NCI-H1694 treated with DMSO at 0.1 percent for 48 hours (cell line): ENCODE measurements at places on chromosomes 3 and 15.

DNA sequence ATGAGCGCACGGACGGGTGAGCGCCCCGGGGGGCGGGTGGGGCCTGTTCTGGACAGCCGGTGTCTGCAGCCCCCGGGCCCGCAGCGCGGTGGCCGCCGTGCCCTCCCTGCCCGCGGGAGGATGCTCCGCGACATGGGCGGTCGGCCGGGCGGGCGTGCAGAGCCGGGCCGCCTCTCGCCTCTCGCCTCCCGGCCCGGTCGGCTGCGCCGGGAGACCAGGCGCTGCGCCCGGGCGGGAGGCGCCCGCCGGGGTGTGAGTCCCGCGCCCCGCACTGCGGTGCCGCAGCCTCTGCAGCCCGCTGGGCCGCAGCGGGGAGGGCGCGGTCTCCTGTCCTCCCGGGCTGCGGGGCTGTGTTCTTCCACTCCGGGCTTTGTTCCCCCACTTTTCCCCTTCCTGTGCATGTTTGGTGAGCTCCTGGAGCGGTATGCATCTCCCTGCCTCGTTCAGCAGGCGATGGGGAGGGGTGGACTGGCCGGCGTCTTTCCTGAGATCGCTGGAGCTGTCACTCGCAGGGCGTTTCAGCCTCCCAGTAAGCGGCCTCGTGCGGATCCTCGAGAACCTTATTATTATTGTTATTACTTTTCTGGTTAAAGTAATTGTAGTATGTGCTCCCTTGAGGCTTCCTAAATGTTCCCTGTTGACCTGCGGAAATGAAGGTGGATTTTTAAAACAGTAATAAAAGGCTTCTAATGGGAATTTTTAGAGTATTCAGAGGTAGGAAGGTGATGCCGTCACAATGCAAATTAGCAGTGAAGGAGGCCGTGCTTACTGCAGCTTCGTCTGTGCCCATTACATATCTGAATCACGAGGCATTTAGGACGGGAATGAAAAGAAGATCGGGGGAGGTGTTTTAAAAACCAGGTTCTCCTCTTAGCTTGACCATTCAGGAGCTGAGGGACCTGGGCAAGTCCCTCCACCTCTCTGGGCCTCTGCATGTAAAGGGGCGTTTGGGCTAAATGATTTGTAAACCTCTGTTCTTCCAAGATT lies 593 bp downstream of the TMOD2 start:
- DNase-seq = no peak

DNA sequence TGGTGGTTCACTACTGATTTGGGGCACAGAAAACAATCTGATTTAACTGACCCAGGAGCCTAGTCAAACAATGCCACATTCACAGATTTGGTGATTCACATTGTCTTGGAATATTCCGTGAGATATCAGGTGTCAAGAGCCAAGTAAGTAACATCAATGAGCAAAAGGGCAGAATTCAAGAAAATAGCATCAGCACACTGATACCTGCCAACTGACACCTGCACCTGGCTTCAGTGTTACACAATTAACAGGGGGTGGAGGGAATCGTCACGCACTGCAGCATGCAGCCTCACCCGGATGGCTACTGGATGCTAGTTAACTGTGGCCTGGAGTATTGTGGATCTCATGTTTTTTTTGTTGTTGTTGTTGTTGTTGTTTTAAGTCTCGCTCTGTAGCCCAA lies 17.6 kb downstream of the CCNL1 start:
- DNase-seq = no peak

DNA sequence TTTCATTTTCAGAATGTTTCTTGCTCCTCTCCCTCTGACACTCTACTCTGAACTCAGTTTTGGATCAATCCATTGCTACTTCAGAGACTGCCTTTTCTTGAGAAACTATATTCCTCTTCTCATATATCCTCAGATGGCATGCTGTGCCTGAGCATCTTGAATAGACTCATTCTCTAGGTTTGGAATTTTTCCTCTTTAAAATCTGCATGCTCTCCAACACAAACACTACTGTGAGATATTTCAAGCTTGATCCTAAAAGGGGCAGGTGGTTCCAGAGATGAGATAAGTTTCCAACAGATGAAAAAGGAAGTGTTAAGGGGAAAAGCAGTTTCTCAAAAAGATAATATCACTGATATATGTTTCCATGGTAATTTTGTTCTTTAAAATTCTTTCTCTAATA lies 742.2 kb upstream of the EPHA6 start:
- no peak for DNase-seq

GRCh38 chr3:66904336-66904735 lies 93.8 kb upstream of the KBTBD8 start:
- DNase-seq = no peak

GRCh38 chr3:64685800-64686445 lies 1.9 kb downstream of the ADAMTS9 start:
- DNase-seq = no peak

DNA sequence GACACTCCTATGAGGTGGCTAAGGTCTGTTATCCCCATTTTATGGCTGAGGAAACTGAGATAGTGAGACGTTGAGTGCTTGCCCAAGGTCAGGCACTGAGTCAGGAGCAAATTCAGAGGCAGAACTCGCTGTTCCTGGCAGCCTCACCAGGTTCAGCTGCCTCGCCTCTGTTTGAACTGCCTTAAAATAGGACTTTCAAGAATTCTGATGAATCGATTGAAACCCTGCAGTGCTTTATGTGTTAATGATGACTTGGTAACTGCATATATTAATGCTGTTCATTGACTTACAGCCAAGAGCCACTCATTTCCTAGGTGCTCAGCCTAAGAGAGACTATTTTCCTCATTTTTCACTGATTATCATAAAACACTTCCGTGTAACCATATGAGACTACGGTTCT lies 79.5 kb upstream of the BHLHE40 start:
- DNase-seq = no peak

DNA sequence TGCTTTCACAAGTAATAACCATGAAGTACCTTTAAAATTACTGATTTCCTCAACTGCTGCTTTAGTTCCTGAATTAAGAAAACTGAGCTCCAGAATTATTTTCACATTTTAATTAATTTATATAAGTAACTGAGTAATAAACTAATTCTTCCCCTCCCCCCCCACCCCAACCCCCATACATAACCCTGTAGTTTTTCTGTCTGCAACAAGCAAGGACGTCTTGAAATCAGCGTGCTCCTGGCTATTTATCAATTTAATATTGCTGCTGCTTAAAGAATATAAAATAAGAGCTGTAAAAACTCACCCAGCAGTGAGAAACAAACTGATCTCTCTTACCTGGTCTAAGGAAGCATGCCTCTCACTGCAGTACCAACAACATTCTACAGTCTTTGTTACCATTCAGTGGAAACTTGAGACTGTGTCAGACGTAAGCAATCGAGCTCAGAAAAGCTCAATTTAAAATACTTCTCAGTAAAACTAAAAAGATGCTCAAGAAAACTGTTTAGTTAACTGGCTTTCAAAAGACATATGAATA lies 121.0 kb downstream of the TFDP2 start:
- DNase-seq = no peak

DNA sequence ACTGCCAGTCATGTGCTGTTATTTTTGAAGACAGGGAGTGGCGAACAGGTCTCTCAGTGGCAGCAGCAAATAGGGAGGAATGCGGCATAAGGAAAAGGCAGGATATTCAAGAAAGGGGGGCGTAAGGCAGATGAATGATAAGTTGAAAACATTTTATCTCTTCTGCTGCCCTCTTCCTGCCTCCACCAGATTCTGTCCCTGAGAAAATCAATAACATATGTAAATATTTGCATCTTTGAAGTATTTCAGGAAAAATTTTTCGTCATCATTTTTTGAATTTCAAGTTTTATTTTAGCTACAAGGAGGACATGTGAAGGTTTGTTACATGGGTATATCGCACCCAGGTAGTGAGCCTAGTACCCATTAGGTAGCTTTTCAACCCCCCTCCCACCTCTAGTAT lies 616.7 kb downstream of the MCTP2 start:
- DNase-seq = no peak
